ENCODE measurements at places on chromosomes 5 and 9.

- peak; percentile 36 for DNase-seq
These were observed 1.1 kb upstream of the NOTCH1 start for GRCh38 chr9:136546697-136547501.

GRCh38 chr5:165055476-165055875 lies 1550.1 kb downstream of the MAT2B start:
- no peak for DNase-seq

DNA sequence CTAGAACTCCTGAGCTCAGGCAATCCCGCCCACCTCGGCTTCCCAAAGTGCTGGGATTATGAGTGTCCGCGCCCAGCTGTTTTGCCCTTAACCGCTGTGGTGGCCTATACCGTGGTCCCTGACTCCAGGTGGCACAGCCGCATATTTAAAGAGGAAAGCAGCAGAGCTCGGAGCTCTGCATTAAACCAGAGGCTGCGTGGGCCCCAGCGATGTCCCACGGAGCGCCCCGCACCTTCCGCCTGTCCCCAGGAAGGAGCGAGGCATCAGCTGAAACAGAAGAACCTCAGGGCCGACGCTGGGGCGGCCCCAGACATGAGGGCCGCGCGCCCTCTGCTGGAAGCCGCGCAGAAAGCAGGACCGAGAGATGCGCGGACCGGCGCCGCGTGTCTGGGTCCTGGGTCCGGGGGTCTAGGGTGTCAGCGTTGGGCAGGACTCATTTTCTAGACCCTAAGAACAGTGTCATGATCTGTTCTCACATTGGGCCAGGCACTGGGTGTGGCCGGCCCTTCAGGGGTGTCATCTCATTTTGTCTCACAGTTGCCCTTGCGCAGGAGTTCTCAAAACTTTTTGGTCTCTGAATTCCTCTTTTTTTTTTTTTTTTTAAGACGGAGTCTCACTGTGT lies 37.7 kb downstream of the LAMC3 start:
- peak; percentile 49 for DNase-seq

DNA sequence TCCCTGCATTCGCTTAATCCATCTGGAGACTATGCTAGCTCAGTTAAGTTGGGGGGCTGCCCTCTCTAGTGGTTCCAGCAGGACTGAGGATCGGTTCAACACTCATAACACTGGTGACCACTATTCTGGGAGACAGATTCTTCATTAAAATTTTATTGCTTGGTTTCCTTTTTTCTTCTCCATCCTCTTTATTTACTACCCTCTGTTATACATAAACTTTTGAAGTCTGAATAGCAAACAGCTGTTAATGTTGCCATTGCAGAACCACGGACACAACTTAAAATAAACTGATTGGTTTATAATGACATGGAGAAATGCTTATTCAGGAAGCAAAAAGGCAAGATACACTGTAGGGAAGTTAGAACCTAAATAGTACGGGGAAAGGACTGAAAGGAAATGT lies 22.1 kb downstream of the IQGAP2 start:
- no peak for DNase-seq

- no peak for DNase-seq
These were observed 35.0 kb upstream of the TLE1 start for GRCh38 chr9:81724242-81724889.

GRCh38 chr9:6907772-6908381 lies 150.1 kb downstream of the KDM4C start:
- no peak for DNase-seq

DNA sequence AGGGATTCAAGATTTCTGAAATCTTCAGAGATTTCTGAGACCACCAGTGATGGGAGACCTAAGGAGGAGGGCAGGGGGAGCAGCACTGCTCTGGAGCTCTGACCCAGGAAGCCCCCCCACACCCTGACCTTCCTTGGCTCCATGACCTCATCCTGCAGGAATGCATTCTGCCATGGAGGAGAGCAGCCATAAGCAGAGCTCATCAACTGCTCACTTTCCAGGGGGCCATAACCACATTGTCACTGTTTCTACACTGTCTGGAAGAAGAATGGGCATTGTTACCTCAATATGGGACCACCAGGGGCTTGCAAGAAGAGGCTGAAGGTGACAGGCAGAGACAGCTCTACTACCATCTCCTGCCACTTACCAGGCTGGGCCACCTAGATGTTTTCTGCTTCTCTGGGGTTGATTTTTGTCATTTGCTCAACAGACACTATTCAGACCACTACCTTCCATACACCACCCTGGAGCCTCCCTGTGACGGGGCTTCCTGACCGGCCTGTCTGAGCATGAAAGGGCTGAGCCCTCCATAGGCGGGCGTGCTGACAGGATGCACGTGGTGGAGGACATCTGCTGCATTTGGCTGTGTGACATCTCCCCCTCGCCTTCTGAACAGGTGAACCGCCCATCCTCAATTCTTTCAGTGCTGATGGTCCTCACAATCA lies 2.3 kb upstream of the TSC1 start:
- DNase-seq: no peak

DNA sequence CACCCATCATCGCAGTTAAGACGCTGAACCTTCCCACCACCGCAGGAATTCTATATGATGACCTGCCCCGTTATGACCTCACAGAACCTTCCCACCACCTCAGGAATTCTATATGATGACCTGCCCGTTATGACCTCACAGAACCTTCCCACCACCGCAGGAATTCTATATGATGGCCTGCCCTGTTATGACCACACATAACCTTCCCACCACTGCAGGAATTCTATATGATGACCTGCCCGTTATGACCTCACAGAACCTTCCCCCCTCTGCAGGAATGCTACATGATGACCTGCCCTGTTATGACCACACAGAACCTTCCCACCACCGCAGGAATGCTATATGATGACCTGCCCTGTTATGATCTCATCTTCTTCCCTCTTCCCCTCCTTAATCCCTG lies 64.3 kb downstream of the IRX1 start:
- DNase-seq: no peak

- no peak for DNase-seq
These were observed 51.3 kb upstream of the PITX1 start for GRCh38 chr5:135085133-135085935.

Data from T-helper 17 cell (primary cell).